ENCODE measurements at places on chromosomes 1 and 21.

- peak; percentile 77 for DNase-seq
These were observed 436.4 kb downstream of the PLA2G4A start for GRCh38 chr1:187264995-187265602.

- DNase-seq, result no peak
These were observed 19.9 kb upstream of the LDLRAP1 start for GRCh38 chr1:25523542-25523941.

- no peak for DNase-seq
These were observed 4.7 kb upstream of the C1orf52 start for GRCh38 chr1:85264150-85264549.

- DNase-seq, result no peak
These were observed 1.5 kb downstream of the F13B start for GRCh38 chr1:197065559-197065958.

DNA sequence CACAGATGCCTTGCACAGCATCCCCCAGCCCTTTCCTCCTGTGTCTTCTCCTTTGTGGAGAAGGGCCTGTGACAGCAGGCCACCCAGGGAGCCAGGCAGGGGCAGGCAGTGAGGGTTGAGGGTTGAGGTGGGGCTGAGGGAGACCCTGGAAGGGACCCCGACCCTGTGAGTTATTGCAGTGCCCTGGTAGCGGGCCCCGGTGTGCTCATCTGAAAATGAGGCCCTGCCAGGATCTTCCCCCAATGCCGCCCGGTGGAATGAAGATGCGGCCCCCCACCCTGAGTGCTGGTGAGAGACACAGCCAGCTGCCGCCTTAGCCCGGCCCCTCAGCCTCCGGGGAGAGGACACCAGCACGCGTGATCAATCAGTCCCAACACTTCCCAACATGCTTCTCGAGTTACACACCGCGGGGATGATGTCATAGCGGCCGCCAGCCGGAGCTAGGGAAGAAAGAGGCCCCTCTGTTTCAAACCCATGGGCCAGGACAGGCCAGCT, 36.2 kb upstream of the ACTRT2 start:
- DNase-seq, result no peak

GRCh38 chr1:115257591-115257990, 80.5 kb downstream of the NGF start:
- no peak for DNase-seq

DNA sequence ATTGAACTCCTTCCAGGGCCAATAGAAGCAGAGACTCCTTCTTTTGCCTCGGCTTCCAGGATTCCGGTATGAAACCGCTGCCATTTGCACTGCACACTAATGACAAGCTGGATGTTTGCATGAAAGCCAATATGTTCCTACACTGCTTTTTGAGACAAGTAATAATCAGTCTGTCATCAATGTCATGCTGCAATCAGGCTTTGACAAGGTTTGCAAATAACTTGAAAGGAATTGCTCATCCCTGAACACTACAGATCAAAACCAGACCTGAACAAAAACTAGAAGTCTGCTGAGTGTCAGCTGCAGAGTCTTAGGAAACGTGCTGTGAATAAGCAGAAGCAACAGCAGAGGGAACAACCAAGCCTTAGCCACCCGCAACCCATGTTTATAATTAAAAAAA, 720.7 kb upstream of the CXADR start:
- no peak for DNase-seq

DNA sequence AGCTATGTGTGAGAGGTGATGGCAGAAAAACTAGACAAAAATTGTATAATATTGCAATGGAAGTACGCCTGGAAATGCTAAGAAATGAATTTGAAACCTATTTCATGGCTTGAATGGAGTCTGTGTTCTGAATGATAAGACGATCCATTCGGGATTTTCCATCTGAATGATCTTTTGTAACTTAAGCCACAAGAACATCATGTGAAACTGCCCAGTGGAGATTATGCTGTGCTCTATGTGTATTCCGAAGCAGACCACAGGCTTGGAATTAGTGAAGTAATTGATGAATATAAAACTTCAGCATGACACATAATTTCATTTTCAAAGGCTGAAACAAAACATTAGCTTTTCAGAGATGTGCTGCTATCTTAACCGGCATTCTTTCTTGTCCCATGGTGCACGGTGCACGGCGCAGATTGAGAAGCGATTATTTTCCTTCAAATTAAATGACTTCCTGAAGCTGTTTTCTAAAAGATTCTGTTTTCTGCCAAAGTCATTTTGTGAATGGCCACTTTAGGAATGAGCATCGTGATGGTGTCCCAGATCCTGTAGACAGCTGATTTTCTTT, 652.9 kb downstream of the PLA2G4A start:
- no peak for DNase-seq

DNA sequence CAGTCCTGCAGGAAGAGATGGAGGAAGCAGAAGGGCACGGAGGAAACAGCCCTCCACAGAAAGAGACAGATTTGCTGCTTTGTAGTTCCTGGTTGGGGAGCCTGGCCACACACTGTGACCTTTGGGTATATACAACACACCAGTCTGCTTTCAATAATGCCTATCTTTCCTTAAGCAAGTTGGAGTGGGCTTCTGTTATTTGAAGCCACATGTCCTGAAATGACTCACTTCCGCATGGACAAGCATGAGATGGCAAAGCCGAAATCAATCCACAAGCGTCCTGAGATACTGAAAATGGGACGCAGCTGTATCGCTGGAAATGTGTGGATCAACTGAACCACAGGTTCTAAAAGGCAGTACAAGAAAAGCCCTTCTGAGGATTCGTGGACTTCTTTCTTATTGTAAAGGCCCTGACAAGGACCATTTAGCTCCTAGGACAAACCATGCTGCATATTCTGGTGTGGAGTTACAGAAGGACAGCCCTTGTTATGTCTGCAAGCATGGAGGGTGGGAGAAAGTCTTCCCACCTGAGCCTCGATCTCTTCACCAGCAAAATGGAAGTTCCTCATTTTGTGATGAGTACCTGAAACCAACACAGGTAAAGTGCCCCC, 22.7 kb upstream of the FHAD1 start:
- no peak for DNase-seq

DNA sequence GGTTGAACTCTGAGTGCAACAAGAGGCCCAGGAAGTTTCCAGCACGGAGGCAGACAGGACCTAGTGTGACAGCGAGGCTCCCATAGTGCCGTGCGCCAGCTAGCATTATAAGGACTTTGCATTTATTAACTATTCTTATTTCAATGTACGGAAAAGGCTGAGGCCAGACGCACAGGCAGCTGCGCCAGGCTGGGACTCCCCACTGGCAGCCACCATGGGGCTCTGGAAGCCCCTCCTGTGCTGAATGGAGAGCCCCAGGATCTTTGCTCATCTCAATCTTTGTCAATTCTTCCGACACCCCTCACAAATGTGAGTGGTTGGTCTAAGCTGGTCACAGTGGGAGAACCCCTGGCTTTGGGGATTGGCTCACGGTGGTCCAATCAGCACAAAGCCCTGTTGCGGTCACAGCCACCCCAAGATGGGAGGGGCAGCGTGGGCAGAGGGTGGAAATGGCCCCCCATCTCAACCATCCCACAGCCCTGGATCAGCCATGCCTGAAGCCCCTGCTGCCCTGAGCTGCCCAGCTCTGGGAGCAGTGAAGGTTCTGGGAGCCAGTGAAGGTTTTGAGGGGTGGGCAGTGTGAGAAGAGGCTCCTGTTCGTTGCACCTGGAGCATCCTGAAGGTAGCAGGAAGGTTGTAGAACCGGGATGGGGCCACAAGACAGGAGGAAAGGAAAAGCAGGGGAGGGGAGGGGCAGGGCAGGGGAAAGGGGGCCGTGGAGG, 59.5 kb upstream of the ADARB1 start:
- no peak for DNase-seq

GRCh38 chr1:9101510-9102146, 27.3 kb downstream of the GPR157 start:
- DNase-seq, result no peak

- DNase-seq, result no peak
These were observed 43.5 kb upstream of the NRDC start for GRCh38 chr1:51922040-51922439.

DNA sequence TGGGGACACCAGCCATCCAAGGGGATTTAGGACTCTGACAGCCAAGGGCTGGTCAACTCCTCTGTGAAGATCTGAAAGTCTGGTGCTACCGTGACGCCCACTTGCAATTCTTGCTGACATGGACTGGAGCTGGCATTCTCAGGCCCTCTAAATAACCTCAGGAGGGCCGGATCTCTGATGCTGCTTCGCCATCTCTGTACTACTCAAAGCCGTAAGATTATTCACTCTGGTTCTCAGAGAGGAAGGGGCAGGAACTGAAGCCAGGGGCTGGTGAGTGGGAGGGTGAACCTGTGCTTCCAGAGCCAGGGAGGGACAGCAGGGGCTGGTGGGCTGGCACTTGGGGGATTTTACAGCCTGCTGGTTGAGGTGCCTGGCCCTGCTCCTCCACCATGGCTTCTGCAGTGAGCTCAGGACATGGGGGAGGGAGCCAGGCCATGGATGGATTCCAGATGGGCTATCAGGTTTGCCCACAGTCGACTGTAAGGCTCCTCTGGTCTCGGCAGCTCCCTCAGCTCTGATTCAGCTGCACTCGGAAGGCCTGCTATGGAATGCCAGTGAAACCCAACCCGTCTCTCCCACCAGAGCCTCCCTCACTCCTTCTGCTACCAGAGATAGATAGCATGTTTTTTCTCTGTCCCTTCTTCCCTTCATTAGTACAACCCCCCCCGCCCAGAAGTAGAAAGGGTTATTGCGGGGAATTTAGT, 84.5 kb downstream of the PLXNA2 start:
- DNase-seq, result no peak

DNA sequence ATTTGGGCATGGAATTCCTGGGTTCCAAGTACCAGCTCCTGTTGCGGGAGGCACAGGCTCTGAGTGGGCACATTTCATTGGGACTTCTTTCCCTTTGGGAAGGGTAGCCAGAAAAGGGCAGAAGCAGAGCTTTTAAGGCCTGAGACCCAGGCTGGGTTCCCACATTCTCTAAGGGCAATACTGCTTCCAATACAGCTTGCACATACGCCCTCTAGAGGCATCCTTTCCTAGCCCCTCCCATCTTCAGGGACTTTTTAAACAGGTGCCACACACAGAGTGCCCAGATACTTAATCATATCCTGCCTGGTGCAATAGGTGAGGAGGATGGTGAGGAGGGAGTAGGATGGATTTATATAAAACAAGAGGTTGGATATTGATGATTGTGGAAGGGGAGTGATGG, 5.7 kb downstream of the GPR88 start:
- no peak for DNase-seq

- no peak for DNase-seq
These were observed 13.4 kb upstream of the PIAS3 start for GRCh38 chr1:145871994-145872924.

DNA sequence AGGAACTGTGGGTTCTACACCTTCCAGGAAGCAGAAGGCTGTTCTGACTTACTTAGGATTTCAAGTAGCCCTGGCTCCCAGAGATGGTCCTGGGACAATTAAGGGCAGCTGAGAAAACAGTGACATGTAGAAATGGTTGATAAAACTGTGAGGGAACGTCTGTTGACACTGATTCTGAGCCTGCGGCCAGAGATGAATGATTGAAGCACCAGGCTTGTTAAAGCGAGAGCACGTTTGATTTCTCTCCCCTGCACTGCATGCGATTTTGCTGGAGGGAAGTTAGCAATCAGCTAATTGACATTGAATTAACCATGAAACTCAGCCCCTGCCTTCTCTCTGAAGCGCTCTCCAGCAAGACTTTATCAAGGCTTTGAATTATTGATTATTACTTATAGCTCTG, 29.9 kb upstream of the POU3F1 start:
- no peak for DNase-seq

DNA sequence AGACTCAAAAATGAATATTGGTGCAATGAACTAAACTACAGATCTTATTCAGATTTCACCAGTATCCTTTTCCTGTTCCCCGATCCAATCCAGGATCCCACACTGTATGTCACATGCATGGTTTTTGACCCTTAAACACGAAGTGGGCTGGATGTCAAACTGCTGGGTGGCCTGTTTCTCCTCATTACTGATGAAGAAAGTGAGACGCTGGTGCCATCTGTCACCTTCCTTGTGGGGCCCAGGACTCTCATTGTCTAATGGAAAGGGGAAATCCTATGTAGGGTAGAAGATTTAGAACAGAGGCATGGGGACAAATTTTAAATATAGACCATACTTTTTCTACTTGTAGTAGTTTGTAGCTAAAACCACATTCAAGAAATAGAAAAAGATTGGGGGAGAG, 56.2 kb downstream of the DISC1 start:
- DNase-seq, result no peak

DNA sequence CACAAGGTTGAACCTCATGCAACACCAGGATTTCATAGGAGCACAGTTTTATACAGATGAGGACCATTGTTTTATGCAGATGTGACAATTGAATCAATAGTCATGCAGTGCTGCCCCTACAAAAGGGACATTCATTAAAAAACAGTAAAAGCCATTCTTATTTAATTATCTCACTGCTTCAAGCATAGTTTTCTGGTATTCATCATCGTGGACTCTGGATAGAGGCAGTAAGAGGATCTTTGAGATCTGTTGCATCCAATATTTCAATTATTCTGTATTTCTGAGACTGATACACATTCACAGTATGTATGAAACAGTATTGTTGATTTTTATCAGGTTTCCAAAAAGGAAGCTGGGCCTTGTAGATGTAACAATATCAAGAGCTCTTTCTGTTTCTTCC, 237.6 kb downstream of the RYR2 start:
- DNase-seq, result no peak

GRCh38 chr1:96544831-96545221, 176.8 kb upstream of the PTBP2 start:
- DNase-seq, result no peak

GRCh38 chr1:244065063-244065793, 14.1 kb downstream of the ZBTB18 start:
- no peak for DNase-seq

DNA sequence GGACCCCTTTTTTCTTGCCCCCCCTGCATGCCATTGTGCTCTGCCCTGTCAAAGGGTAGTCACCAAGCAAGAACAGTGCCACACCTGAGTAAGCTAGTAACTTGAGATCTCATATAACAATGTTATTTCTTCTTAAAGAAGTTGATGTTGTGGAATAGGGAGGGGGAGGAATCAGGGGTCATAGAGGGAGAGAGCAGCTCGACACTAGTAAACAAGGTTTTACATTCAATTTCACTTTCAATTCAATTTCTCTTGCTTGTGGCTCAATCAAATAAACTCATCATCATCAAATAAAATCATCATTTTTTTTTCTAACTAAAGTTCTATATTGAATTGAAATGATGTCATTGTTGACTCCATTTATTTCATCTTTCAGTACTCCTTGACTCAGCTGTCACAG, 106.4 kb downstream of the CRB1 start:
- no peak for DNase-seq
